SK-MEL-5 (cell line): ENCODE measurements at places on chromosomes 7 and 10.
A peak's percentile ranks its signal among the peaks of the same experiment; 100 is the strongest.

- DNase-seq: no peak
Observed at GRCh38 chr7:158461824-158462223, 125.8 kb downstream of the PTPRN2 start.

DNA sequence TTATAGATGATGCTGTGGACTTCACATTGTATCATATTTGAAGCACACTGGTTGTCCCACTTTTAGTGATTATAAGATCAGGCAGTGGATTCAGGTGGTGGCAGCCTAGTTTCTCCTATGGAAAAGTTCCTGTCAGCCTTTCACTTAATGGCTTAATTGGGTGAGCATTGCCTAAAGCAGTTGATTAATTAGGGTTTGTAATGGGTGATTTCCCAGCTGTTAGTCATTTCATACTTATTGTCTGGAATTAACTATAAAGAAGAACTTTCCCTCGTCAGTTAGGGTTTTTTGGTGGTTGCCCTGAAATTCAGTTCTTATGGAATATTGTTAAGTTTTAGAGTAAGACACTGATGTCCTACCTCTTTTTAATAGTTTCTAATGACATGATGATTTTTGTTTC is 78.8 kb downstream of the SLC25A40 start:
- DNase-seq: no peak

- DNase-seq: peak; percentile 63
Observed at GRCh38 chr10:94370501-94370900, 7.8 kb upstream of the NOC3L start.

DNA sequence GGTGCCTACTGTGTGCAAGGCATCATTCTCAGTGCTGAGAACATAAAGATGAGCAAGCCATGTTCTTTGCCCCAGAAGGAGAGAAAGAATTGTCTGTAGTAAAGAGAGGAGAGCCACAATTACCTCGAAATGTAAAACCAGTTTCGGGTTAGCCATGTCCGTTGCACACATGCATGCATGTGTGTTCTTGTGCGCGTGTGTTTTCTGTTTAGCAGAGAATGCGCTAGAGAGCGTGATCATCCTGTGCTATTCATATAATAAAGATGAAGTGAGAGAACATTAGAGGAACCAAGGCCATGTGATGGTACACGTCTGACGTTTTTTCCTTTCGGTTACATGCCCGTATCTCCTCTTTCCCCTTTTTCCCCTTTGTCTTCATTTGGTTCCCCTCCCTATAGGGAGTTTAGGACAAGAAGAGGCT is 158.2 kb downstream of the CELF2 start:
- no peak for DNase-seq

GRCh38 chr10:24722676-24723385 is 856 bp downstream of the ARHGAP21 start:
- peak; percentile 51 for DNase-seq

GRCh38 chr10:34148305-34148657 is 666.8 kb downstream of the PARD3 start:
- DNase-seq: no peak

DNA sequence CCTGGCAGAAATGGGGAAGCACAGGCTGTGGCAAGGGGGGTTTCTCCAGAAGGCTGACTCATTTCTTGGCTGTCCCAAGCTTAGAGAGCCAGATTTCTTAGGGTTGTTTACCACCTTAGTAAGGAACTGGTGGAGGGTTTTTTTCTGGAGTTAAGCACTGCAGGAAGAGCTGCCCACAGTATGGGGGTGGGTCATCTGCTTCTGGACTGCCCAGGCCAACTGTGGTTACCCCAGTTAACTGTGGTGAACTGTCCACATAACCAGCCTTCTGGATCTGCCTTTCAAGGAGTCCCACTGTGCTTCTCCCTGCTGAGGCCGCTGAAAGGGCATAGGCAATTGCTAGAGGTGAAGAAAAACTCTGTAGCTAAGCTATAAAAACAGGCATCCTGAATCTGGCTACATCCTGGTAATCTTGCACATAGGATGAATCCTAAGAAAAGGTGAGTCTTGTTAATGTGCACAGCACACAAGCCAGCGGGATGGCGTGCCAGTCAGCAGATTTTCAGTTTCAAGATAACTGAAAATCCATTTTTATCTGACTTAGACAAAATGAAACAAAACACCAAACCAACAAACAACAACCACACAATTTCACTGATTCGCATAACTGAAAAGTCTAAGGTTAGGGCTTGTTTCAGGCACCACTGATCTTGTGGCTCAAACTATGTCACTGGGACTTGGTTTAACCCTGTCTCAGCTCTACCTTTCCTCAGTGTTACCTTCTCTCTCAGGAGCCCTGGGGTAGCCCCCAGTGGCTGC is 21.6 kb upstream of the TSPAN33 start:
- DNase-seq: no peak

- peak; percentile 57 for DNase-seq
Observed at GRCh38 chr10:6667679-6668270, 87.7 kb upstream of the PRKCQ start.

- no peak for DNase-seq
Observed at GRCh38 chr10:7406712-7407333, 4.0 kb downstream of the SFMBT2 start.

DNA sequence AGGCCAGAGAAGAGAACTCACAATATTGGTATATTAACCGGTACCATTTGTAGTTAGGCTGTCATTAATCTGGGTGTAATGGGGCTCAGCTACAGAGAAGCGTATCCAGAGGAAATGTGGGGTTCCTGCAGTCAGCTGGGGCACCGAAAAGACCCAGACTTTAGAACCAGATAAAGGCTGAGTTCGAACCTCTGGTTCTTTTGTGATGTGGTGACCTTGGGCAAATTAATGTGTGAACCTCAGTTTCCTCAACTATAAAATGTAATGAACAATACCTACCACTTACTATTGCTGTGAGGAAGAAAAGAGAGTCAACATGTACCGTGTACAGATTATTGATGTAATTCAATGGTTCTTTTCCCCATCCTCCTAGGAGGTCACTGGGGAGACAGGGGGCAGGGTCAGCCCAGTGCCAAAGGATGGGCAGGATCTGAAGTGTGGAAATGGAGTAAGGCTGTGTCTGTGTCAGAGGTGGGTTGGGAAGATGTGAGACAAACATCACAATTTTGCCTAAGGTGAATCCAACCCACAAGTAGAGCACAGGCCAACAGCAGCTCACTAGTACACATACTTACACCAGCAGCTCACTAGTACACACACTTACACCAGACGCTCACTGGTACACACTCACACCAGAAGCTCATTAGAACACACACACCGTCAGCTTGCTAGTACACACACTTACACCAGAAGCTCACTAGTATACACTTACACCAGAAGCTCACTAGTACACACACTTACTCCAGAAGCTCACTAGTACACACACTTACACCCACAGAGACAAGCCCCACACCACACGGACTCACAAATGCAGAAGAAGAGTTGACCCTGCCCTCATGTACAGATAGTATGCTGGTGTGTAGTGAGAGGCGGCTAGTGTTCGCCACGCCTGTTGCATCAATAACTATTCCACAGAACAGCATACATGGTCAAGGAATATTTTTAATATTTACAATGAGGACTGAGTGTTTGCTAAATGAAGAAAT is 28.0 kb downstream of the PRSS2 start:
- no peak for DNase-seq

DNA sequence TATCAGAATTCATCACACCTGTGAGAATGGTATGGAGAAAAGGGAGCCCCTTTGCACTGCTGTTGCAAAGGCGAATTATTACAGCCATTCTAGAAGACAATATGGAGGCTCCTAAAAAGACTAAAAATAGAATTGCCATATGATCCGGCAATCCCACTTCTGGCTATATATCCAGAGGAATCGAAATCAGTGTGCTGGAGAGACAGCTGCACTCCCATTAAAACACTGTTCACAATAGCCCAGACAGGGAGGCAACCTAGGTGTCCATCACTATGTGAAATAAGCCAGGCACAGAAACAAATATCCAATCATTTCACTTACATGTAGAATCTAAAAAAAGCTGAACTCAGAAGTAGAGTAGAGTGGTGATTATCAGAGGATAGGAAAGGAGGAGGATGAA is 26.0 kb upstream of the GJD4 start:
- DNase-seq: no peak

DNA sequence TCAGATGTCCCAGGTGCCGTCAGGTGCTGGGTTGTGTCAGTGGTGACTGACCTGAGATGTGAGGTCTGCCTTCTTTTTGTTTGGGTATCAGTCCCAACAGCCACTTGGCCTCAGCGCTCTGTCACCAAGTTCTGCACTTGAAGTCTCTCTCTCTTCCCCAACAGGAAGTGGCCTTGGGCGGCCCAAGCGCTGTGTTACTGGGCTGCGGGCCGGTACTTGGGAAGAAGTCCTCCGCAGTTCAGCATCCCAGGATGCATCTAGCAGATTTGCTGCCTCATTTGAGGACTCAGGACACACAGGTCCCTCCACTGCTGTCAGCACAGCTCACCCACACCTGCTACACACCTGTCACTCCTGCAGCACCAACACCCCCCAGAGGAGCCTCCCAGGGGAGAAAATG is 40.1 kb downstream of the LYZL2 start:
- no peak for DNase-seq
